ENCODE measurements at places on chromosomes 16 and 17.

DNA sequence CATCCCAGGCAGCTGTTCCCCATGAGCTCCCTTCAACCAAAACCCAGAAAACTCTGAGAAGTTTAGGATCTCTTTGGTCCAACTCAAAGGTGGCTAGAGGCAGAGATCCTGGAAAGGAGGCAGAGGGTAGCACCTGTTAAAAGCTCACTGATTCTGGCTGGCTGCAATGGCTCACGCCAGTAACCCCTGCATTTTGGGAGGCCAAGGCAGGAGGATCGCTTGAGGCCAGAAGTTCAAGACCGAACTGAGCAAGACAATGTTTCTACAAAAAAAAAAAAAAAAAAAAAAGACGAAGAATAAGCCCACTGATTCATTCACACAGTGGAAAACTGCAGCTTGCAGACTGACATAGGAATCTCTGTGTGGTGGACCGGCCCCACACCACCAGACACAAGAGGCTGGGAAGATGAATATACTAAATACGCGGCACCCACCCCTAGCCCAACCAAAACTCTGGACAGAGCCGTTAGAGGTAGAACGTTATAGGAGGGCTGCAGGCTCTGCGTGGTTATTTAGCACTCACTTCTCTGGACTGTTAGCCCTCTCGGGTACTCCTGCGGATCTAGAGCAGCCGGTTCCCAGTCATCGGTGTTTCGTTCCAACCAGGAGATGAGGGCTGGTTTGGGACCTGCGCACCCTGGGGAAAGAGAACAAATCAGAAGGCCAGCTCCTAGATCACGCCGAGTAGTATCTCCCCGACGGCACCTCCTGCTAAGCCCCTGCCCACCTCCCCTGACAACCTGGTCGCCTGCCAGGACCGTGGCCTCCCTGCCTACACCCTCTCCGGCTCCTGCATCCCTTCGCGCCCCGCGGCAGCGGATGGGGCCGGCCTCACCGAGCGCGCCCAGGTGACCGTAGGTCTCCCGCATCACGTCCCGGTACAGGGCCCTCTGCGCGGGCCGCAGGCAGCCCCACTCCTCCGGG lies 925 bp downstream of the ZNF689 start:
- DNase-seq = peak; percentile 48

- DNase-seq = peak; percentile 80
These were observed 28.0 kb downstream of the MRM1 start for GRCh38 chr17:36629252-36629847.

DNA sequence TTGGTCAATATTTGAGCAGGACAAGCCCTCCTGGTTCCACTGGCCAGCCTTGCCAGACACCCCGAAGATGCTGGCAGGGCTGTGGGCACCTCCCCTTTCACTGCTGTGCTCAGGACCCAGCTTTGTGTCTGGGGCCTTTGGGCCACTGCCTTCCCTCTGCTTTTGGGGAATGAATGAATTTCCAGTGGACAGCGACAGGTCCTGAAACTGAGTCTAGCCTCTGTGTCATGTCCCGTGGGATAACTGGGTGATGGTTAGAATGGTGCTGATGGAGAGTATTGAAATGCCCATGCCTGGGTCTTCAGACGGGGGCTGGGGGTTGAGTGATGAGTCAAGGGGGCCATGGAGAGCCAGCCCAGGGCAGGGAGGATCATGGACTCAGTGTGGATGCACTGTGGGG lies 135.8 kb downstream of the FOXL1 start:
- no peak for DNase-seq

- no peak for DNase-seq
These were observed 11.8 kb downstream of the MPO start for GRCh38 chr17:58268774-58269556.

GRCh38 chr17:66379544-66379943 lies 77.1 kb downstream of the PRKCA start:
- no peak for DNase-seq

DNA sequence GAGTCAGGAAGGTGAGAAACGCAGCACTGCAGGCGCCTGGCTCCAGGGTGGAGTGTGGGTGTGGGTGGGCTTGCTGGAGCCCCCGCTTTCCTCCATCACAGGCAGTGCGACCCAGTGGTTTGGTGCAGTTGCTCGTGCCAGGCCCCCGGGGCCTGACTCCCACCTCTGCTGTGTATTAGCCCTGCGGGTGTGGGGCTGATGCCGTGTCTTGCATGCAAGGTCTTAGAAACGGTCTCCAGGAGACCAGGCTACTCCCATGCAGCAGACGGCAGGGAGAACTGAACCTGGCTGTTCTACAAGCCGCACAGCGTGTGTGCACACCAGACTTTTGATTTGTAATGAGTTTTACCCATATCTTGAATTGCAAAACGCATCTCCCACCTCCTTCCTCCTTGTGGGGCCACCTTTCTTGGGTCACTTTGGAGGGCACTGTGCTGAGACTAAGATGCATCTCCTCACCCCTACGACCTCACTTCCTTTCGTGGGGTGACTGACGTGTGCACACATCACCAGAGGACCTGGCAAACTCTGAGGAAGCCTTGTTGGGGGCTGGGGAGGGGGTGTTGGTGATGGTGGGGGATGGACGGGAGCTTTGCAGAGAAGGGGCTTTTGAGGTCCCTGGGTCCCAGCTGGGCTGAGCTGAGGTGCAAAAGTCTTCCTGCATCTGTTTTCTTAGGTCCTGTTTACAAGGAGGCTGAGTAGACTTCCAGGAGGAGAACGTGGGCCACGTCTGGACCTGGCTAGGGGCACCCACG lies 101.8 kb upstream of the TNRC6C start:
- no peak for DNase-seq

- DNase-seq = no peak
These were observed 315.8 kb downstream of the HAPSTR1 start for GRCh38 chr16:9407206-9407758.

DNA sequence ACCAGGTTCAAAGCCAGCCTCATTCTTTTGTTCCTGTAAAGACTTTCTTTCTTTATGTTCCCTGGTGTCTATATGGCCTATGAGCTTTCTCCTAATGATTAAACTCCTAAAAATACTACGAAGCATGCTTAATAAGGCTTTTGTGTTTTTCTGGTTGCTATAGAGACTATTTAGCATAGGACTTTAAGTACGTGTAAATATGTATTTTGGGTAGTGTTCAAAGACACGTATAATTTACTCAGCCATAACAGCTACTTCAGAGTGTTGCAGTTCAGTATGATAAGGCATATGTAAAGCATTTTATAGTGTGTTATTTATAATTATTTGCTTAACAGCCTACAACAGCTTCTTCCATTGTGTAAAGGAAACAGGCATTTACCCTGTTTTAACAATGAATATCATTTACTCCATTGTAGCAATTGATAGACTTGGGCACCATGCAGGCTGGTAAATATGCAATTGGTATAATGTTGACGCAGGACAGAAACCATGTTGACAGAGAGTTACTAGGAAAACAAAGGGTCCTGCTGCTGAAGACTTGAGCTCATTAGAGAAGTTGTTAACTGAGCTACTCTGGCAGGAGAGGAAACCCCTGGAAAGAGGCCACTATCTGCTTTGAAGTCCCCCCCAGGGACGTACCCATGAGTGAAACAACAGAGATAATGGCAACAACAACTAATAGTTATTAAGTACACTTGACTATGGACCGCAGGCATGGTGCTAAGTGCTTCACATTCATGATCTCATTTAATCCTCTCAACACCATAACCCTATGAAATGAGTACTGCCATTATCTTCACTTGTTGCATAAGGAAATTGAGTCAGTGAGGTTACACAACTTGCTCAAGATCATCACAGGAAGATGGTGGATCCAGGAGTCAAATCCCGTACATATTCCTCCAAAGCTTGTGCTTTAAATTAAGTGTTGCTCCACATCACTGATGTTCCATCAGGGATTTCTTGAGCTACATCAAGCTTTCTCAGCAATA lies 342.2 kb upstream of the DYNLRB2 start:
- no peak for DNase-seq

DNA sequence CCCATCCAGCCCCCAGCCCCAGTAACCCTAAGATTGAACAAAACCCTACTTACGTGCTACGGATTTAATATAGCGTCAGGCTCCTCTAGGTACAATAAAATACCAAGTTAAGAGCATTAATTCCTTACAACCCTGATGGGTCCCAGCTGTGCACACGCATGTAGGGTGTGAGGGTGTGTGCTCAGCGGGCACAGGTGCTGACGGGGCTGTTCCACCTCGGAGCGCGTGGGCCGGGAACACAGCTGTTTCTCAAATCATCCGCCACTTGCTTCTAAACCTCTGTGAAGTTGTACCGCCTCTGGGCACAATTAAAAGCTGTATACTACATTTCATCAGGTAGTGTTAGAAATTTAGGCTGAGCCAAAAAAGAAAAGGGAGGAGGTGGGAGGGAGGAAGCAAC lies 478.6 kb downstream of the MAF start:
- DNase-seq = no peak

DNA sequence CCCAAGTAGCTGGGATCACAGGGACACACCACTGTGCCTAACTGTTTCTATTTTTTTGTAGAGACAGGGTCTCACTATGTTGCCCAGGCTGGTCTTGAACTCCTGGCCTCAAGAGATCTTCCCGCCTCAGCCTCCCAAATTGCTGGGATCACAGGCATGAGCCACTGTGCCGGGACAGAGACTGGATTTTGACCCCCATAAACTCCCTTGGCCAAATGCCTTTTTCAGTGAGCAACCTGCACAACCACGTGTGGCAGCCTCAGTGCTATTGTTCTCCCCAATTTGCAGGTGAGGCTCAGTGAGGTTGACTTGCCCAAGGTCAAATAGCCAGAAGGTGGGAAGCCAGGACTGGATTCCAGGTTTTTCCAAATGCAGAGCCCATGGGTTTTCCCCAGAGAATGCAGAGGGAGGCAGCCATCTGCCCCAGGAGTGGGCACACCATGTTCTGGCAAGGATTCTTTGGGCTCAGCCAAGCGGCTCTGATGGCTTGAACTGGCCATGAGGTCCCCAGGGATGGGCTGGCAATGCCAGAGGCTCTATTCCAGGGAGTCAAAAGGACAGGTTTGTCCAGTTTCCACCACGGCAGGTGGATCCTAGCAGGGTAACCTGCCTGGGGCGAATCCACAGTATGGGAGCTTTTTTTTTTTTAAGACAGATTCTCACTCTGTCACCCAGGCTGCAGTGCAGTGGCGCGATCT lies 1.8 kb downstream of the IL27 start:
- no peak for DNase-seq

DNA sequence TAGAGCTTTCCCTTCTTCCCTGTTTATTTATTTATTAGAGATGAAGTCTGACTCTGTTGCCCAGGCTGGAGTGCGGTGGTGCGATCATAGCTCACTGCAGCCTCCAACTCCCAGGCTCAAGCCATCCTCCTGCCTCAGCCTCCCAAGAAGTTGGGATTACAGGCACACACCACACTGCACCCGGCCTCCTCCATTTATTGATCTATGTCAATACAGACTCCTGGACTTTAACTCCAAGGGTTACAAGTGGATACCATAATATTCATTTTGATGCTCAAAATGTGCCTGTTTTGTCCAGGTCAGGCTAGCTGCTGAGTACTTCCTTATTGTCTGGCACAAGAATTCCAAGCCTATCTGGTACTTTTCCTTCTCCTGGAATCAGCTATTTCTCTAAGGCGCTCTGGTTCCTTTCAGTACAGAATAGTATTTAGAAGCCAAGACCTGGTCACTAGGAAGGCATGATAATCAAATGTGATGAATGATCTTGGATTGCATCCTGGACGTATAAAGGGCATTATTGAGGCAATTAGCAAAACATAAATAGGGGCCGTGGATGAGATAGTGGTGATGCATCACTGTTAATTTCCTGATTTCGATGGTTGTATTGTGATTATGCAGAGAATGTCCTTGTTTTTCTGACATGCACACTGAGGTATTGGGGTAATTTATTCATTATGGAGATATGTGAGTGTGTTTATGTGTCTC lies 21.7 kb downstream of the IL4R start:
- no peak for DNase-seq

- peak; percentile 54 for DNase-seq
These were observed 30.3 kb downstream of the HMOX2 start for GRCh38 chr16:4506450-4506849.

DNA sequence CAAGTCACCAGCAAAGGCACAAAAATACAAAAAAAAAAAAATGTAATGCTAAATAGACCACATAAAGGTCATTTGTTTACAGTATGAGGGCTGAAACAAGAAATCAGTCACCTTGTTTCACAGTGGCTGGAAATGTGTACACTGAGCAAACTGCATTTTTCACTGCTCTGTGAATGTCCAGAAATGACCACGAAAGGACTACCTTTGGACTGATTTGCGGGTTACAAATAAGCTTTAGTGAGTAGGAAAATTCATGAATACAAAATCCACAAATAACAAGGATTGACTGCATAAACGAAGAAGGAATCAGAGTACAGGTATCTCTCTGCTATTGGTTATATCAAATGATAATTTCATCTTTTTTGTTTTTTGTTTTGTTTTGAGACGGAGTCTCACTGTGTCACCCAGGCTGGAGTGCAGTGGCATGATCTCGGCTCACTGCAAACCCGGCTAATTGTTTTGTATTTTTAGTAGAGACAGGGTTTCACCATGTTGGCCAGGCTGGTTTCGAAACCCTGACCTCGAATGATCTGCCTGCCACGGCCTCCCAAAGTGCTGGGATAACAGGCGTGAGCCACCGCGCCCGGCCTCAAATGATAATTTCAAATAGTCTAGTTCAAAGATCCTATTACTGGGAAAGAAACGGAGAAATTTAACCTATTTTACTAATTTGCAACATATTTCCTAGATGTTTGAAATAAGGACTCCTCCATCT lies 30.5 kb downstream of the CYTH1 start:
- no peak for DNase-seq

- peak; percentile 59 for DNase-seq
These were observed 6.5 kb upstream of the NUBP1 start for GRCh38 chr16:10737068-10737625.

GRCh38 chr17:78526231-78527025 lies 50.8 kb downstream of the DNAH17 start:
- DNase-seq = no peak

GRCh38 chr17:4939546-4939795 lies 375 bp downstream of the SLC25A11 start:
- no peak for DNase-seq

GRCh38 chr17:46120537-46120936 lies 72.7 kb downstream of the KANSL1 start:
- DNase-seq = no peak

- DNase-seq = no peak
These were observed 659.4 kb upstream of the EEF2KMT start for GRCh38 chr16:5756969-5757368.

Measured in activated naive CD4-positive, alpha-beta T cell treated with anti-CD3 and anti-CD28 coated beads, Interleukin-2, amount 50 U/mL, for 16 hours (primary cell).